ENCODE measurements at places on chromosomes 4 and X.

DNA sequence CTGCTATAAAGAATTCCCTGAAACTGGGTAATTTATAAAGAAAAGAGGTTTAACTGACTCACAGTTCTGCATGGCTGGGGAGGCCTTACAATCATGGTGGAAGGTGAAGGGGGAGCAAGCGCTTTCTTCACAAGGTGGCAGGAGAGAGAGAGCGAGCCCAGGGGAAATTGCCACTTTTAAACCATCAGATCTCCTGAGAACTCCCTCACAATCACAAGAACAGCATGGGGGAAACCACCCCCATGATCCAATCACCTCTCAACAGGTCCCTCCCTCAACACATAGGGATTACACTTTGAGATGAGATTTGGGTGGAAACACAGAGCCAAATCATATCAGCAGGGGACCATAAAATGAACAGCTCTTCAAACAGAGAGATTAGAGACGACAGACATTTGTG is 198.6 kb downstream of the MAGEB5 start:
- no peak for DNase-seq

GRCh38 chr4:86043755-86044592 is 315.9 kb downstream of the MAPK10 start:
- no peak for DNase-seq

DNA sequence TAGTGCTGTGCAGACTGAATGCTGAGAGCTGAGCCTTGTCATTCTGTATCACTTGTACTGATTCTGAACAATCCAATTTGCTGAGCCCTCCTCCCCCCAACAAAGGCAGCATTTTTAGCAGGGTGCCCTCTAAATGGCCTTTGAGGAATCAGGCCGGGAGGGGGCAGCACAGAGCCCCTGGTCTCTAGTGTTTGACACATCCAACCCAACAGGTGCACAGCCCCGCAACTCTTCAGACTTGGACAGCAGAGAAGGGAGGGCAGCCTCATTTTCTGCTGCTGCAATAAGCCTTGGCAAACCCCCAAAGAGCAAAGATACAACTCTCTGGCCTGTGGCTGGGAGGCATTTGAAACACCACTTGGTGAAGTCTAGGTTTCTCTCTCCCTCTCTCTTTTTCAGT is 3.4 kb downstream of the ATP1B4 start:
- DNase-seq, result peak; percentile 51

GRCh38 chr4:185582651-185583400 is 47.5 kb upstream of the PDLIM3 start:
- DNase-seq, result no peak

- no peak for DNase-seq
Measured at GRCh38 chr4:83772685-83773084, 236.8 kb downstream of the GPAT3 start.

DNA sequence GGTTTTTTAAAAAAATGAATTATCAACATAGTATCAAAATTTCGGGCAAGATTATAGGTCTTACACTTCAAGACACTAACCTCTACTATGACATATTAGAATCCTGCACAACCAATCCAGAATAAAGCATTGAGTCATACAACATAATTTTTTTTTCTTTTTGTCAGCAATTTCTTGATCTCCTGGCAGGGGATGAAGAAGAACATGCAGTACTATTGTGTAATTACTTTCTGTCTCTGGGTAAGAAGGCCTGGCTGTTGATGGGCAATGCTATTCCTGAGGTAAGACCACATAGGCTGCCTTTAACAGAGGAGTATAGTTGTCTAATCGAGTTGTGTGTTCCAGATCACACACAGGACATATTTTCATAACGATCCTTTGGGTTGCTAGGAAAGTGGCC is 67.5 kb downstream of the FBXL5 start:
- no peak for DNase-seq

DNA sequence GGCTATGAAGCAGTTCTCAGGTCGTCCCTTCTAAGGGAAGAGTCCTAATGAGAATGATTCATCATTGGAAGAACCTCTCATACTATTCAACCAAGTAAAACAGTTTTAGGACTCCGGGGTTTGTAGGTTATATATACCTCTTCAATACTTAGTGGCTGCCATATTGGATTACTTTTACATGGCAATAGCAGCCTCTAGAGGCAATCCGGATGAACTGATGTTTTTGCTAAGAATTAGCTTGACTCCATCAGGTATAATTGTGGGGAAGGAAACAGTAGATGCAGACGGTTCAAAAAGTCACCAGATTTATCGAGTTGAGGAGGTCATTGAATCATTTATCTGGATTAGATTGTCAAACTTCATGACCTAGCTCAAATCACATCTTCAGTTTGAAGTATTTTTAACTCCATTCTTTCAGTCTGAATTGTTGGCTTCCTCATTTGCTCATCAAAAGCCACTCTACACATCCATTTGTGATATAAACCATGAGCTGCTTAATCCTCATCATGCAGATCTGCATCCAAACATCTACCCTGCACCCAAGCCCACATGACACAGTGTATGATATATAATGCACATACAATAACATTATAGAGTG is 28.4 kb downstream of the GUCY1B1 start:
- DNase-seq, result no peak

- DNase-seq, result no peak
Measured at GRCh38 chrX:37817176-37817575, 30.2 kb downstream of the DYNLT3 start.

DNA sequence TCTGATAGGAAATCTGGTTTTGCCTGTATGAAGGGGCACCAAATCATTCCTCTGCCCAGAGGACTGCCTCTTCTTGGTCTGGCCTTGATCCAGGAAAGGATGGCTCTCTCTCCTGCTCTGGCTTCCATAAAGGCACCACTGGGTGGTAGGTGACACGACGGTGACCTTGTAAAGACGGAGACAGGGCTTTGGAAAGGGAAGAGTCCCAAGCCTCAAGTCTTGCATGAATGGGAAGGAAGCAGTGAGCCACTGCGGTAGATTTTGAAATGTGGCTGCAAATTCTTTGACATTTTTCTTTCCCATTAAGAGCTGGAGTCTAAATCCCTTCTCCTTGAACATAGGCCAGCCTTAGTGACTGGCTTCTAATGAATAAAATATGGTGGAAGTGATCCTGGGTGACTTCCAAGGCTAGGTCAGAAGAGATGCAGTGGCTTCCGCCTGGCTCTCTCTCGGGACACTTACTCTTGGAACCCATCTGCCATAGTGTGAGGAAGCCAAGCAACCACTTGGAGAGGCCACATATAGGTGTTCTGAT is 347.4 kb downstream of the BCOR start:
- DNase-seq, result no peak

- no peak for DNase-seq
Measured at GRCh38 chrX:154074199-154074598, 23.3 kb downstream of the MECP2 start.

- no peak for DNase-seq
Measured at GRCh38 chr4:38523524-38524448, 140.2 kb upstream of the KLF3 start.

- DNase-seq, result no peak
Measured at GRCh38 chr4:146643812-146644401, 5.2 kb downstream of the POU4F2 start.

DNA sequence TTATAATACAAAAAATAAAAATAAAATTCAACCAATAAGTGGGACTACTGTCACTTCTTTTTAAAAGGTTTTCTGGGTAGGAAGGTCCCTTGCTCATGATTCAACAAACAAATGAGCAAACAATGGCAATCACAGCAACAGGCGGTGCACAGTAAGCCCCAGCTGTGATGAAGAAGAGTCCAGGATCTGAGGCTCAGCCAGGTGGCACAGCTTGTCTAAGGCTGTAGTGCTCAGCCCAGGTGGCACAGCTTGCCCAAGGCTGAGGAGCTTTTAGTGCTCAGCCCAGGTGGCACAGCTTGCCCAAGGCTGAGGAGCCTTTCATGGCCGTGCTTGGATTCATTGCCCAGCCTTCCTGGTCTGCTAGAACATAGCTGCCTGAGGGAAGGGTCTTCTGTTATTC is 75.0 kb downstream of the ZFYVE28 start:
- DNase-seq, result no peak

- no peak for DNase-seq
Measured at GRCh38 chr4:66906314-66906713, 639.0 kb downstream of the CENPC start.

GRCh38 chrX:30965767-30966166 is 76.7 kb upstream of the TAB3 start:
- DNase-seq, result no peak

DNA sequence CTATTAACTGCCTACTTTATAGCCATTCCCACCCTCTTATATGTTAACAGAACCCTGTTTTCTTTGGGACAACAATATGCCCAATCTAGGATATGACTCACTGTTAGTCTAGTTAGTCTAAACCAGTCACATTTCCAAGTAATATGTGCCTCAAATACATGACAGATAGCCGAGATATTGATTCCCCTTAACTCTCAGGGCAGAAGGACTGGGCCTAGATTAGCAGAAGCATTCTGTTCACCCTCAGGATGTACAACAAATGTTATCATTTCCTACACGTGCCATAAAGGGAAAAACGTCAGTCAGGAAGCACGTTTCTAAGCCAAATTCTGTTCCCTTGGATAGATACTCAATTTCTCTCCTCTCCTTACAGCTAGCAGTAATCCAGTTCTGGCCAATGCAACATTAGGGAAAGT is 114.1 kb downstream of the SLC10A7 start:
- DNase-seq, result no peak

DNA sequence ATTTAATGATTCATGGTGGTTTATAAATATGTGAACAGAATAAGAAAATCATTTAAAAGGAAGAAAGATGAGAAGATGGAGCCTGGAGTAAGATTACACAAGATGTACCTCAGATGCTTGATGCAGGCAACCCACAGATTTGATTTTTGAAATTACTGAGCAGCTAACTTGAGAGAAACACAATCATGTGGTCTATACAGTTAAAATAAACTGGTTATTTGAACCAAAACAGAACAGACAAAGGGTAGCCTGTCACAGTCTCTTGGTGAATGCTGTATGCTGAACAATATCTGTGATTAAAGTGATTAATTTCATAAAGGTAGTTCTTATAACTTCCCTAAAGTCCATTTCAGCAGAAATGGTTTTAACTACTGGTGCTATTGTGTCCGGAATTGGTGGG is 4.2 kb downstream of the PI4K2B start:
- DNase-seq, result no peak

GRCh38 chr4:75527482-75527881 is 13.2 kb downstream of the THAP6 start:
- no peak for DNase-seq

- DNase-seq, result no peak
Measured at GRCh38 chr4:38189445-38189844, 229.2 kb downstream of the PTTG2 start.

DNA sequence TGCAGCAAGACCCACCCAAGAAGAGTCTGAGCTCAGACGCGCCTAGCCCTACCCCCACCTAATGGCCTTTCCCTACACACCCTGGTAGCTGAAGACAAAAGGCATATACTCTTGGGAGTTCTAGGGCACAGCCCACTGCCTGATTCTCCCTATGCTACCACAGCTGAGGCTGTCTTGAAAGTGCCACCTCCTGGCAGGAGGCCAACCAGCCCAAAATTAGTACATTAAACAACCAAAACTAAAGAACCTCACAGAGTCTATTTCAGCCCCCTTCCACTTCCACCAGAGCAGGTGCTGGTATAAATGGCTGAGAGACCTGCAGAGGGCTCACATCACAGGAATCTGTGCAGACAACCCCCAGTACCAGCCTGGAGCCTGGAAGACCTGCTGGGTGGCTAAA is 119.1 kb downstream of the HMGN5 start:
- no peak for DNase-seq

GRCh38 chrX:24945009-24945408 is 70.8 kb downstream of the ARX start:
- DNase-seq, result no peak

GRCh38 chr4:128979934-128980333 is 113.4 kb downstream of the SCLT1 start:
- no peak for DNase-seq

GRCh38 chr4:170423137-170423536 is 333.4 kb upstream of the AADAT start:
- DNase-seq, result no peak

DNA sequence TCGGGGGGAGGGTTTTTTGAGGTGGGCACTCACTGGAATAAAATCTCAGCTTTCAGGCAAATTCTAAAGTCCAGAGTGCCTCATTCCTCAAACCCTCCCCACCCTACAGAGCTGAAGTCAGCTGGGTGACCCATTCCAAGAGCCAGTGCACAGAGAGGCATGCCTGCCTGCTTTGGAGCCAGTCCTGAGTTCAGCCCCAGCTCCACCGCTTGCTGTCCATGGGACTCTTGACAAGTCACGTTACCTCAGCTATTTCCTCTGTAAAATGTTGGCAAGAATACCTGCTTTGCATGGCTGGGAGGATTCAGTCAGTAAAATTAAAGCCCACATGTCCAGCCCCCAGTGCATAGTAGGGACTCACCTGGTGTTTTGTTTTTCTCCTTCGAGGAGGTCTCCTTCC is 125.9 kb upstream of the PJA1 start:
- DNase-seq, result no peak

- DNase-seq, result no peak
Measured at GRCh38 chr4:72311291-72311690, 257.7 kb downstream of the ADAMTS3 start.

- DNase-seq, result no peak
Measured at GRCh38 chr4:177803151-177803550, 360.9 kb upstream of the AGA start.

DNA sequence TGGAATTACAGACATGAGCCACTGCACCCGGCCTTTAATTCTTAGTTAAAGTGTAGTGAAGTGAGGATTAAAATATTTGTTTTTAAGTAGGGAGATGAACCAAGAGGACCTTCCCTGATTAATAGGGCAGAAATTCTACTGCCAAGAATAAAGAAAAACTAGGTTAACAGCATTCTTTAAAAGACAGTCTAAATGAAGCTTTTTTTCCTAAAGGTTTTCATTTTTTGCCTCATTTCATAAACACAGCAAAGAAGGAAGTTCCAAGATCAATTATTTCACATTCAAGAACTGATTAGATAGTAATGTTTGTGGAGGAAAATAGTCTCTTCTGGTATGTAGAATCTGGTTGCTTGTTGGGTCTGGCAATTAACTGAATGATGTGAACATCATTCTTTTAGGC is 112.1 kb upstream of the ARSJ start:
- no peak for DNase-seq

DNA sequence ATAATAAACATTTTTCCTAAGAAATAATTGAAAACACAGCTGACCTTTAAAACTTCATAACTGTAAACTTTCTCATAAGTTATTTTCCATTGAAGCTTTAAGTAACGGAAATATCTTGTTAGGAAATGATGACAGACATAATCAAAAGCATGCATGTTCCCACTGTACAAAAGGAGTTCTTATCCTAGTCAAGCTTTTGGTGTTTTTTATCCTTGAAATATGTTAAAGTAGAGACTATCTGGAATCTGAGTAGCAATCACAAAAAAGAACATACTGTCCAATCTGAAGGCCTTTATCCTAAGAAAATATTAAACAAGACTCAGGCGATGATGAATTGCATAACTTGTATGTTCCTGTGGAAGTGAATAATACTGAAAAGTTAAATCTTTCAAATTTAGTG is 14.4 kb downstream of the GEMIN8 start:
- DNase-seq, result no peak

- DNase-seq, result no peak
Measured at GRCh38 chr4:105399532-105400161, 74.2 kb downstream of the PPA2 start.

GRCh38 chr4:82687531-82687930 is 111.1 kb downstream of the SCD5 start:
- DNase-seq, result no peak

GRCh38 chr4:15239866-15240265 is 188.0 kb upstream of the C1QTNF7 start:
- no peak for DNase-seq

All from ovary (tissue), 10 donors.